ENCODE measurements at places on chromosomes 11 and 22. TPM values are rescaled to one million over a fixed set of nuclear protein-coding genes. Genes with fewer than 3 reads are reported as not detected.
A peak's percentile ranks its signal among the peaks of the same experiment; 100 is the strongest.

AP5B1 gene
- total RNA-seq = 19.8 TPM

GNAZ gene
- total RNA-seq = 33.8 TPM

DNA sequence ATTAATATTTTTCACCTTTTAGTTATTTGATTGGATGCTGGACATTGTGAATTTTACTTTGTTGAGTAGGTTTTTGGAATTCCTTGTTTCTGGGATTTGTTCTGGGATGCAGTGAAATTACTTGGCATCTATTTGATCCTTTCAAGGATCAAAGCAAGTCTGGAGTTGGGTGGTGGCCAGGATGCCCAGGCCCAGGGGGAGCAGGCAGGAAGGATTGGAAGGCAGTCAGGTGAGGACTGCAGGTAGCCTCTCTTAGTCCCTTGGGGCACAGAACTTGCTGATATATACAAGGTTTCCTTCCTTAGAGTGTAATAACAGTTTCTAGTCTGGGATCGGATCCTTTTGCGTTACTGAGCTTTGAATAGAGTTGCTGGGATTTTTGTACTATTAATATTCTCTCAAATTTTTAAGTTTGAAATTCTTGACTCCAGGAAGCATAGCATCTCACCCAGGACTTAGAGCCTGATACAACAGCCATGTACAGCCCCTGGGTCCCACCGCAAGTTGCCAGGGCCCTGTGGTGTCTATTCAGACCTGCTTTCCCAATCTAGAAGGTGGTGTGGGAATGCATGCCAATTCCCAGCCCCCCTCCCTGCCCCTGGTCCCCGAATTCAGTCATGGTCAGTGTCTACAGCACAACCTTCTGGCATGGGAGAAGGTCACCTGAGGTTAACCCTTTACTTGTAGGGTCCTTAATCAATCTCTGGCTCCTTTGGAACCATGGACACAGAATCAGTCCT, 6.1 kb downstream of the ZNF74 start:
- peaks cover 2% of the 10 kb centered on the region for H3K4me1 ChIP-seq
- no peak for DNase-seq
- no peak overlapping the region for H3K4me3 ChIP-seq
- H3K27me3 ChIP-seq = no peaks in the 10 kb centered on the region

B3GAT1 gene
- not detected for total RNA-seq

GRCh38 chr11:117819096-117820040, 5.2 kb downstream of the FXYD2 start:
- H3K27me3 ChIP-seq = no peaks in the 10 kb centered on the region
- DNase-seq = peak; percentile 80
- peaks cover 15% of the 10 kb centered on the region for H3K4me1 ChIP-seq
- no peaks in the 10 kb centered on the region for H3K36me3 ChIP-seq
- H3K4me3 ChIP-seq = no peak overlapping the region

NDUFS3 gene
- 104 TPM for total RNA-seq
